ENCODE measurements at places on chromosomes 3 and 15.

DNA sequence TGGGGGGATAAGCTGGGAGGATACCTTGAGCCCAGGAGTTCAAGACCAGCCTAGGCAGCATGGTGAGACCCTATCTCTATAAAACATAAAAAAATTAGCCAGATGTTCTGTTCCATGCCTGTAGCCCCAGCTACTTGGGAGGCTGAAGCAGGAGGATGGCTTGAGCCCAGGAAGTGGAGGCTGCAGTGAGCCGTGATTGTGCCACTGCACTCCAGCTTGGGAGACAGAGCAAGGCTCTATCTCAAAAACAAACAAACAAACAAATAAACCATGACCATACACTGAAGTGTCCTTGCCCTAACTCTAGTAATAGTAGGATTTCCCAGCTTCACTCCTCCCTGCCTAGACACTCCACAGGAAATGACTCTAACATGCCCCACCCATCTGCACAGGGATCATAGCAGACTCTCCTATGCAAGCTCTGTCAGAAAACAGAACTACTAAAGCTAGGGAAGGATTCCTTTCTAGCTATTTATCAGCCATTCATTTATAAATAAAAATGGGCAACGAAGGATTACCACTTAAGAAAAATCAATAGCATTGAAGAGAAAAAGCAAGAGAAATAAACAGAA, 4.6 kb downstream of the ERICH6 start:
- no peak for DNase-seq

DNA sequence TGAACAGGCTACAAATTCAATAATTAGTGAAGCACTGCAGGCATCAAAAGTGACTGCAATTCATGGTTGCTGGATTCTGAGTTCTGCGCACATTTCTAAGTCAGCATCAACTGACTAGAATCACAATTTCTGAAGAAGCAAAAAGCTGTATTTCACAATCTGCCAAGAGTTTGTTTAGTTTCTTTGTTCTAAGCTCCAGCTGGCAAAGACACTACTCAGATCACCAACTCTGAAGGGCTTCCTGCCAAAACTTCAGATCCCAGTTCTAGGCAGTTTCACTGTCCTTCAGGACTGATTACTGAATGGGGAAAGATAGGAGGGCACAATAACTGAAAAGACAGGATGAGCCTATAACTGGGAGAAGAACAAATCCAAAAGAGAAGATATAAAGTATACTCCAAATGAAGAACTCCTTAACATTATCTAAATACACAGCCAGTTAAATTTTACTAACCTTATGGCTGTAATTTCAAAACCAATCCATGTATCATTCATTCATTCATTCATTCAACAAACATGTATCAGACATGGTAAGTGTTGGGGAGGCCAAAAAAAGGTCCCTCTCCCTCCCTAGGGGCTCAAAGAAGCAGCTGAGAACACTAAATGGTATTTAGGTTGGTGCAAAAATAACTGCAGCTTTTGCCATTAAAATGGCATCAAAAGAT, 17.1 kb downstream of the TJP1 start:
- DNase-seq = no peak

- no peak for DNase-seq
Measured at GRCh38 chr3:23624305-23624704, 181.4 kb upstream of the UBE2E1 start.

GRCh38 chr3:112555535-112556170, 6.1 kb downstream of the ATG3 start:
- no peak for DNase-seq

GRCh38 chr3:50047426-50047825, 41.3 kb upstream of the RBM5 start:
- no peak for DNase-seq

- no peak for DNase-seq
Measured at GRCh38 chr15:33157371-33158037, 37.0 kb downstream of the FMN1 start.

DNA sequence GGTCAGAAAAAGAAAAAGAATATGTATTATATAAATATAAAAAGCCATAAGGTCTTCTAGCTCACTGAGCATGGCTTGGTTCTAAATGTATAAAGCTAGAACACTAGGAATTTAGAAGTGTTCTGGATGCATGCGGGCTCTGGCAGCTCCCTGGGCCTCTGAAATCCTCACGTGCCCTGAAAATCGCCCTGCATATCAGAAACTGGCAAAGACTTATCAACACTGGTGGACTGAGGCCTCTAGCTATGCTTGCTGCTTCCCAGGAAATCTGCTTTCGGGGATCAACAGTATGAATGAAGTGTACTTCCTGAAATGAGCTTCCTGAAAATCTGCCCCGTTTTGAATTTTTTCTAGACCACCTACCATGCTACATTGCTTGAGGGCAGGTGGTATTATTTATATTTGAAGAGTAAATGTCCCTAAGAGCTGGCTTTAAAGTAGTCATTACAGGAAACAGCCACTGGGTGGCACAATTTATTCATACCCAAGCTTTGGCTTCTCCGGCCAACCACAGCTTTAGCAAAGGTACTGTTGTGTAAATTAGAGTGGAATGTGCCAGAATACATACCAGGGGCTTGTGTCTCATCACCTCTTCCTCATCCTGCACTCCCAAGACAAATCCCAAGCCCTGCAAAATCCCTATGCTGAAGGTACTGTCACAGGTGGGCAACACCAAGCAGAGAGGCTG, 17.7 kb downstream of the CRTAP start:
- no peak for DNase-seq

- DNase-seq = no peak
Measured at GRCh38 chr3:139251529-139251928, 92.3 kb upstream of the MRPS22 start.

DNA sequence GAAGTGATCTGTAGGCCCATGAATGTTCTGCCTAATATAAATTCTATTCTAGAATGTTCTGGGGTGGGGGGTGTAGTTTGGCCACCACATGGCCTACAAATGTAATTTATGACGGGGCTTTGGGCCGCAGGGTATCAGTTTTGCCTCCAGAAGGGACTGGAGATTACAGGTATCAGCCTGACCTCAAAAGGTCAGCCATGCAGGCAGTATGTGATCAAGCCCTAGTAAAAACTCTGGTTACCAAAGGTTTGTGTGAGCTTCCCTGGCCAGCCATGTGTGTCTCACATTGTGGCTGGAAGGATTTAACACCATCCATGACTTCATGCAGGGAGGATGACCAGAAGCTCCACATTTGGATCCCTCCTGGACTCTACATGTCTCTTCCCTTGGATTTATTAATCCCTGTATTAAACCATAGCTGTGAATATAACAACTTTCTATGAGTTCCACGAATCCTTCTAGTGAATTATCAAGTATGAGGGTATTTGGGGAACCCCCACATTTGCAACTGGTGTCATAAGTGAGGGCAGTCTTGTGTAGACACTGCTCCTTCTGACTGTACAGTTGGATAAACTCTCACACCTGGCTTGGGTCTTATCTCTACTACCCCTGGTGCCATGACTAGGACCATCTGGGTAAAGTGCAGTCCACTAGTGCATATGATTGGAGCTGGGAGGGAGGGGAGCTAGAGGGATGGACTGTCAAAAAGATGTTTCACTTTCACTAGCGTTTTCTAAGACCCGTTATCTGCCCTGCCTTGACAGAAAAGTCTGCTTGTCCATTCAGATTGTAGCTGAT, 50.0 kb upstream of the RFX7 start:
- no peak for DNase-seq

GRCh38 chr3:3258281-3258680, 78.8 kb upstream of the CRBN start:
- no peak for DNase-seq

DNA sequence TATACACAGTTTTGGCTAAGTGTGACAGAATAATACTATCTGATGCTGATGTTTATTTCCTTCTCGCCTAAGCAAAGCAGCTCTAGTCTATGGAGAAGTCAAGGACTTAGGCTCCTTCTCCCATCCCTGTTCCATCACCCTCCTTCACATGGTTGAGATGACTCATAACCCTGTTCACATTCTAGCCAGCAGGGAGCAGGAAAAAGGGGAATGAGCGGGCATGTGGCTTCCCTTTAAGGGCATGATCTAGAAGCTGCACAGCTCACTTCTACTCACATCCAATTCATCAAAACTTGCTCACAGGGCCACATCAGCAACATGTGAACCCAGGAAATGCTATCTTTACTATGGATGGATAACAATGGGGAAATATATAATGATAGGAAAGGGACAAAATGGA, 40.9 kb downstream of the CBLB start:
- DNase-seq = no peak

DNA sequence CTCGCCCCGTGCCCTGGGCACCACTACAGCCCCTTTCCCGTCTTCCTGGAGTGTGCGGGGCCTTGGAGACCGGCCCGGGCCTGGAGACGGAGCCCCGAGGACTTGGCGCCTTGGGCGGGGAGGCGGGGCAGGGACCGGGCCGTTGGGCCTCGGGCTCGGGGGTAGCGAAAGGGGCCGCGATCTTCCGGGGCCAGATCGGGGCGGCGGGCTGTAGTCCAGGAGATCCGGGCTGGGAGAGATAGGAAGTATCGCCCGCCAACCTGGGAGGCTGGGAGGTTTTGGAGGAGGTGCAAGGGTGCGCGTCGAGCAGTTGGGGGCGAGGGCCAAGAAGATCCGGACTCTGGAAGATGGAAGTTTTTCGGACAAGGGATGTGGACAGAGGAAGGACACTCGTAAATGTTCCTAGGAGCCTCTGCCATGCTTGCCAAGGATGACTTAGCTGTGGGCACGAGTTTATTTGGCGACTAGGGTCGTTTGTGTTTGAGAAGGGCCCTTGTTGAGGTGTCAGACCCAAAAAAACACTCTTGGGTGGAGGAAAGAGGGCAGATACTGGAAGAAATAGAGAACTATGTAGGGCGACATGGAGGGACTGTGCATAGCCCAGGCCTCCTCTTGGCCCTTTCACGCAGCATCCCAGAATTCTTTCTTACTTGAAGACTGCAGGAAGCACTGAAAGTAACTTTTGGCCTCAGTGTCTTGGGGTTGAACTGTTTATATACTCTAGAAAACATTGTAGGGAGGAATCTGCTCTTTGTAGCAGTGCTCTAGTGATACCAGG, 712 bp downstream of the RTF1 start:
- no peak for DNase-seq

GRCh38 chr3:70738291-70738681, 425.8 kb upstream of the MDFIC2 start:
- DNase-seq = no peak

- no peak for DNase-seq
Measured at GRCh38 chr15:49990835-49991545, 128.0 kb downstream of the ATP8B4 start.

GRCh38 chr15:57505056-57505715, 86.5 kb upstream of the MYZAP start:
- no peak for DNase-seq

DNA sequence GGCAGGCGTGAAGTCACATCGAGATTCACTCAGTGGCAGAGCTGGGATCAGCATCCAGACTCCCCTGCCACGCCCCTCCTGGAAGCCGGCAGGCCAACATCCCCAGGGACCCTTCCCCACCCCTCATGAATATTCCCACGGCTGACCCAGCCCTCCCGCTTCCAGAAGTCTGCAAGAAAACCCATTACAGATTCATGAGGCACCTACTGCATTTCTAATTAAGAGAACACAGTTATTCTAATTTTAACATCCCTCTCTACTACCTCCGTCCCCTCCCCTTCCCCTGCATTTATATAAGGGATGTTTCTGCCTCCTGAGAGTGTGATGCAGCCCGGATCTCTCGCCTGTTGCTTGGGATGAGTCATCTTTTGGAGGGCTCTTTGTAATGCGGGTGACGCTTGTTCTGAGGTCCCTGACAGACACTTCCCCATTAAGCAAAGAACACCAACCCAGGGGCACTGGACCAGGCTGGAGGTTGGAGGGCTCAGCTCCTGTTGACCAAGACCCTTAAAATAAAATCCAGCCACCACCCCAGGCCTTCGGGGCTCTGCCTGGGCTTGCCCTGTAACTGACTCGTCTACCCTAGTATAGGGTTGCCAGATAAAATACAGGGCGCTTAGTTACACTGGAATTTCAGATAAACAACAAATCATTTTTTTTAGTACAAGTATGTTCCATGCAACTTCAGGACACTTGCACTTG, 118.7 kb downstream of the NUP210 start:
- DNase-seq = no peak

DNA sequence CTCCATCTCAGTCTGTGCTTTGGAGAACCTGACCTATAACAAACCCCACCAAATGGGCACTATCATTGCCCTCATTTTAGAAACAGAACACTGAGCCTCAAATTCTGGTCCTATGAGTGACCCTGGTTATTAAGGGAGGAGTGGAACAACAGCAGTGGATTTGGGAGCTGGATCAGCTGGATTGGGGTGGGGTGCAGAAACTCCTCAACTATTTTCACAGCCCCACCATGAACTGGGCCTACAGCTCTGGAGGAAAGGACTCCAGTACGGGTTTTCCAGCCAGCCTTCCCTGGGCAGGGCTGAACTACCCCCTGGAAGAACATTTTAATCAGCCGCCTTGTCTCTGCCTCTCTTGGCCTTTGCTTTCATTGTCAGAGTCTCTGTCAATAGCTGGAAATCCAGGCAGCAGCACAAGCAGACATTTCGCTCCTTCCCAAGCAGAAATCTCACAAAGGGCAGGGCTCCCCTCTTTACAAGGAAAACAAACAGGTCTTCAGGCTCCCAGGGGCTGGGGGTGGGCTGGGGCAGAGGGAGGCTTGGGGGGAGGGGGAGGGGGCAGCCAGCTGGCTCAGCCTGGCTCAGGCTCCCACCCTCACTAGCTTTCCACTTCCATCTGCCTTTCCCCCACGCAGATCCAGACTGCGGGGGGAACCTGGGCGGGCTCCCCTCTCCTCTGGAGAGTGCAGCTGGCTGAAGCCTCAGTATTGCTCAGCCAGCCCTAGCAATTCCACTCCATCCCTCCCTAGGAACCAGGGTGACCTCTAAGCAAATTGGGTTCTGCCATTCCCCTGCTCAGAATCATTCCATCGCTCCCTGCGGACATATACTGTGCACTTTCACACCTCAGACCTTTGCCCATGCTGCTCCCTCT, 13.7 kb upstream of the TLE3 start:
- no peak for DNase-seq

DNA sequence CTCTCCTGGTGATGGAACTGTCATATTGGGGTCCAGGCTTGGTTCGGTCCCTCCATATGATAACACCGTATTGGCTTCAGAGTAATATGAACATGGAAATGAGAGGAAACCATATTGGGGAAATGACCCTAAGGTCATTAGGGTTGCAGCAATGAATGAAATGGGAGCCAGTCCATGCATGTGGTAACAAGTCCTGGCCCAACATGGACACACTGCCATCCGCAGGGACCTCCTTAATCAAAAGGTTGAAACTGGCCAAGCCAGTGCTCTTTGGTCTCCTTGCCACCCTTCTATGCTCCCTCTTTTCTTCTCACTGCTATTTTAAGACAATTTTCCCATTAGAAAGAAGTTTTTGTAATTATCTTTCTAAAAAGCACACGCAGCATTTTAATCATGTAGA, 8.3 kb downstream of the SHC4 start:
- no peak for DNase-seq

DNA sequence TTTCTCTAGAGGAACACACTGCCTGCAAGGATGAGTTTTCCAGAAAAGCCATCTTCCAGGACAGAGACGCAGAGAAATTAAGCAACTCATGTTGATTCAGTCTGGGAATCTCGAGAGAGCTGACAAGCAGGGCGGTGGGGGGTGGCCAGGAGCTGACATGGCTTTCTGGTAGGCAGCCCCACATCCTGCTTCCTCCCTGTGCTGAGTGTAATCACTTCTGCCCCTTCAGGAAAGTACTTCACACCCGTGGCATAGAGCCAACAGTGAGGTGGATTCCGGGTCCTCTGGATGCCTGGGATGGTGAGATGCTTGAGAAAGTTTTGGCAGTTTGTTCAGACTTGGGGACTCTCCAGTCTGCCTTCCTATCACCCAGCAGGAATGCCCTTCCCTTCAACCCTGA, 221.1 kb downstream of the SLCO3A1 start:
- DNase-seq = no peak
